Right ventricle myocardium inferior (tissue), 1 donor: ENCODE measurements at places on chromosomes 2 and 18.

- no peak for DNase-seq
Measured at GRCh38 chr2:221589696-221590095, 17.6 kb upstream of the EPHA4 start.

DNA sequence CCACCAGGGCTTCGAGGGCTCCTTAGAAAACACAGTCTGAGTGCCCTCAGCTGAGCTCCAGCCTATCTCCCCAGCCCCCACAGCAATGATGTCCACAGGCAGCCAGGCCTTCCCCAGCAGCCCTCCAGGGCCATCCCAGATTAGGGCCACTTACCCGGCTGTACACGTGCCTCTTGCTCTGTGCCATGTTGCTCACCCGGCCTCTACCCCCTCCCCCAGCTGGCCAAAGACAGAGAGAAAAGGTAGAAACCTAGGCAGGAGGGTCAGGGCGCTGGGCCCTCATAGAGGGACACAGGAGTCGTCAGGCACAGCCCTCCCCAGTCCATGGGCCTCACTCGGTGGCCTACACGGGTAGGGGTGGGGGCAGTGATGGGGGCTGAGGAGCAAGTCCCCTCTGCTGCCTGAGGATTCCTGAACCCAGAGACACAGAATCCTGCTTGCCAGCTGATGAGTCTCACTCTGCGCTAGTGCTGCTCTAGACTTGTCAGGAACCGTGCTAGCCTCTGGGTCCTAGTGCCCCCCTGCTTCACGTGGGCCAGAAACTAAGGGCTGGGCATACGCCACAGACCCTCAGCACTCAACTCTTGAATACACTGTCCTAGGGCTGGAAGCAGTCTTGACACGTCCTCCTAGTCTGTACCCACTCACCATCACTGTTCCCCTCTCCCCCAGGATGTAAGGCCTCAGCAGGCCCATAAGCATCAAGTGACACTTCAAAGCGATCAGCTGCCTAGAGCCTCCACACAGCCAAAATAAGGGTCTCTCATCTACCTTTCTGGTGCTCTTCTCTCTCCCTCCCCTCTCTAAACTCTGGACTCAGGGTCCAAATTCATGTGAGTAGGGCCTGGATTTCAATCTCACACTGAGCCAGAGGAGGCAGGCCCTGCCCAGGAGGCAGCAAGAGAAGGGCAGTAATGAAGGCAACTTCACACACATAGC is at the start of gene DCTN1:
TSS of gene DCTN1 (minus strand) at position 461 of the 939 bp plus-strand sequence. CDS start at position 187, 274 bp downstream.
- DNase-seq: no peak

DNA sequence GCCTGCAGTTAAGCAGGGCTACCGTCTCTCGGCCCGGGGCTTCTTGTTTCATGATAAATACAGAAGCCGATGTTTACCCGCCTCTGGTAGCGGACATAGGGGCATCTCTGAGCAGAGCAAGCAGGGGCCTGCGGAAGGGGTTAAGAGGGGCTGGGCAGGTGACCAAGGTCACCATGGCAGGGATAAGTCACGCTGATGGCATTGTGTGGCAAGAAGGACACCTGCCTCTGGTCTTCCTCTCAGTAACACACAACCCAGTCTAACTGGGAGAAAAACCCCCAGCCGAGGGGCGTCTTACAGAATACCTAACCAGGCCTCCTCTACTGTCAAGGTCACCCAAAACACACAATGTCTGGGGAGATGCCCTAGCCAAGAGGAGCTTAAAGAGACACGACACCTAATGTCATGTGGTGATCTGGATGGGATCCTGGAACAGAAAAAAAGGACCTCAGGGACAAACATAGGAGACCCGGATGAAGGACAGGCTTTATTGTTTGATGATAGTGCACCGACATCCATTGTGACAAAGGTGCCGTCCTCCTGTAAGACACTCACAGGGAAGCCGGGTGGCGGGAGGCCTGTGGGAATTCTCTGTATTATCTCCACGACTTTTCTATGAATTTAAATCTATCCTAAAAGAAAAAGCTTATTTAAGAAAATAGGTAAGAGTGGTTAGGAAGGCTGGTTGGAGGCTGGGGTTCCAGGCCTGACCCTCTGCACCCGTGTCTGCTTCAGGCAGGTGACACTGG is 24.8 kb downstream of the SH3BP4 start:
- no peak for DNase-seq

GRCh38 chr2:127429844-127430425 is 11.7 kb downstream of the PROC start:
- no peak for DNase-seq

DNA sequence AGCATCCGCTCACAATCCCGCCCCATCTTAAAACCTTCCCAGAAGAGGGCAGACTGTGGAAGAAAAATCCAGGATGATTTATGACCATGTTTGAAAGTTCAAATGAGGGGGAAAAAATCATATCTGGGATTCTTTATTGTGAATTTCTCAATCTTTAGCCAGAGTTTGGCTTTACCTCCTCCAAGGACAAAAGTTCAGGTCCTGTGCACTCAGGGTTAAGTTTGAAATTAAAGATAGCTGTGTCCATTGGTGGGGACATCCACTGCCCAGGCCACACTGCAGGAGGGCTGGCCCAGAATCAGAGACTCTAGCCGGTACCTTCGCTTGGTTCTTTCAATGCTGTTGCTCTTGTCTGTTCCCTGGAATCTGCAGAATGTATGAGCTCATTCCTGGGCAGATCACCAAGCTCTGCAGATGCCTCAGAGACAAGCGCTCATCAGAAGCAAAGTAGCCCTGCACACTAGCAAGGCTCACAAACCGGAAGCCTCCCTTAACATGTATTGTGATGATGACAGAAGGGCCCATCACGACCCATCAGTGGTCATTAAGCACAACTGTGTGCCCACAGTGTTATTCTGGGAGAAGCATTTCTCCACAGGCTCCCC is 375.3 kb upstream of the KLHL29 start:
- DNase-seq: no peak

GRCh38 chr2:11279398-11279797 is 65.0 kb downstream of the ROCK2 start:
- DNase-seq: no peak

DNA sequence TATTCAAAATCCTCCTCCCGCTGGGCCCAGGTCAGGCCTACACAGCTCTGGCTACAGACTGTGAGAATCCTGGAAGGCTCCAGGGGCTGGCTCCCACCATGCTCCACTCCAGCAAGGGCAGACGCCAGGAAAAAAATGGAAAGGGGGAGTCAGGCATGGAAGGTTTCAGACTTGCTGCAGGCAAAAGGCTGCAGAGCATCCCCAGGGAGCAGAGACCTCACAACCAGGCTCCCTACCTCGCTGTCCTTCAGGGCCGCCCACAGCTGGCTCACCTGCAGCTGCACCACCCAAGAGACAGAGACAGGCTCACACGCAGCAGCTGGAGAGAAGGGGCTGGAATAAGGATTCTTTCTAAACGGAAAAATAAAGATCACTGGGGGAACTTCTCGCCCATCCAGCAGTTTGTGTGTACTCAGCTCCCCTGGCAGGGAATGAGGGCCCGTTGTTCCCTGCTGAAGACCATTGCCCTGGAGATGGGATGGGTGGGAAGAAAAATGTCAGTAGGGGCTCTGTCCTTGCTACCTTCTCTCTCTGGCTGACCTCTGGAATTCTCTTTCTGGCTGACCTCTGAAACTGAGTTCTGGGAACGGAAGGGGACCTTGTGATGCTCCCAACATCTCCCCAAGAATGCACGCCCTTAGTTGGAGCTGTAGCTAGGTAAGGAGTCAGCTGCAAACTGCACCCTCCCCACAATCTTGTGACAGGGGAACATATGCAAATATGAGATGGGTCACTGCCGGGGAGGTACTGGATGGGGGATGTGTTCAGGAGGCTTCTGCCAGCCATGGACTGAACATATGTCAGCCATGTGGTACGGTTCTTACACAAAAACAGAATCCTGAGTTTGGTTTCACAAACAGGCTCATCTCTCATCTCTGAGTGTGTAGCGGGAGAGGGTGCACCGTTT is 34.5 kb downstream of the BCL2 start:
- no peak for DNase-seq
